Activated gamma-delta T cell treated with Interleukin-2 at 50 U/mL for 16 hours (primary cell): ENCODE measurements at places on chromosomes 2 and 18.

- peak; percentile 33 for DNase-seq
These were observed 176.0 kb downstream of the SMAD2 start for GRCh38 chr18:47754311-47755101.

GRCh38 chr18:48782381-48782861 is 168.3 kb downstream of the SMAD7 start:
- DNase-seq, result no peak

DNA sequence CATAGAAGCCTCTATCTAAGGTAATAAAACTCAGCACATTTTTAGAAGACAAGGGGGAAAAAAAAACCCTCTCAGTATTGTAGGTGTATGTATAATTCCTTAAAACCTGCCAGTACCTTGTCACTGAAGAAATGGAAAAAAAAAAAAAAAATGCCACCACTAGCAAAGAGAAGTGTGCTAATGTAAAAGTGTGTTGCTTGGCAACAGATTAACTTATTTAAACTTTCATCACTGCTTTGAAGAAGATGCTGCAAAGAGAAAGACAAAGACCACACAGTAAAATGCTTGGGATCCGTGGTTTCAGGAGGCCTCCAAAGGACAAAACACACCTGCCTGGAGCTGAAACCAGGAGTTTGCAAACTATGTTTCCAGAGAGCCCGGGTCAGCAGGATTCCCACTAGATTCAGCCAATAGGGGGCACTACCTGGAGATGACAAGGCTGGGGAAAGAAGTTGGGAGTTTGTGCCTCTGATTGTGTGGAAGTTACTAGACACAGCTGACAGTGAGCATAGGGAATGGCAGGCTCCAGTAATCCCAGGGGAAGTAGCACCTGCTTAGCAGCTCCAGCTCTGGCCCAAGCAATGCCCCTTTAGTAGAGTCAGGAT is 169.1 kb upstream of the TRIB2 start:
- DNase-seq, result no peak

DNA sequence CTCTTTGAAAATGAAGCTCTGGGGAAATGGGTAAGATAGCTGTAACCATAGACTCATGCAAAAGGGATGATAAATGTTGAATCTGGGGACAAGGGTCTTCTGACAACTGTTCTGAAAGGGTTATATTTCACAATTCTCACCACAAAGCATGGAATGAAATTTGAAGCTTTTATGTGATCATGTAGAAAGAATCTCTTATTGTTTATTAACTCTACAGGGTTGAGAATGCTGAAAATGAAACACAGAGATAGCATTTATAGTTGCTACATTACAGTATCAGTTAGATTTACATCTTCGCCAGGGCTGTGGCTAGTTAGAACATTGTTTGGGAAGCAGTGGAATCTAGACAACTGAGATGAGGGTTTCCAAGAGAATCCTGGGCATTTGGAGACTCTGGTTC is 97.4 kb upstream of the LHCGR start:
- DNase-seq, result no peak

- no peak for DNase-seq
These were observed 30.8 kb upstream of the EPHA4 start for GRCh38 chr2:221602938-221603337.

DNA sequence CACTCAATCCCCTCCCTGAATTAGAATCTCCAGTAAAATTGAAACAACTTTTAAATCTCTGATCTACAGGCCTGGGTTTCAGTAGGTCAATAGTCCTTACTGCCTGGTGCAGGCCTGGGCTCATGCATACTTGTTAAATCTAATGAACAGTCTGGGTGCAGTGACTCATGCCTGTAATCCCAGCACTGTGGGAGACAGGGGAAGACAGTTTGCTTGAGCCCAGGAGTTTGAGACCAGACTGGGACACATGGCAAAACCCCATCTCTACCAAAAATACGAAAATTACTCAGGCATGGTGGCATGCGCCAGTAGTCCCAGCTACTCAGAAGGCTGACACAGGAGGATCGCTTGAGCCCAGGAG is 94.7 kb upstream of the SP3 start:
- DNase-seq, result no peak
